ENCODE measurements at places on chromosomes 1 and 21. TPM values are rescaled to one million over a fixed set of nuclear protein-coding genes. Genes with fewer than 3 reads are reported as not detected.

DNA sequence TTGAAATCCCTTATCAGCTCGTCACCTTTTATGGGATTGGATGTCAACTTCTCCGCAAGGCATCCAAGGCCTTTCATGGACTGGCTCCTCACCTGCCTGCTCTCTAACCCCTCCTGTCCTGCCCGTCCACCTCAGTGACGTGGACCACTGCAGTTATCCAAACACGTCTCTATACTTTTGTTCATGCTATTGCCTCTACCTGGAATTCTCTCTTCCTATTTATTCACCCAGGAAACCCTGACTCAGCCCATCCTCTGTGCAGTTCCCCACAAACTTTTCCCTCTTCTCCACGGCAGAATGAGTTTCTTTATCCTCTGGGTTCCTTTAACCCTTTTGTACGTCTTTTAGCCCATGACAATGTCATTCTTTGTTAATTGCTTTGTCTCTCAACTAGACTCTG is 5.1 kb upstream of the UTP25 start:
- no peak overlapping the region for H3K27ac ChIP-seq
- peaks cover 15% of the 10 kb centered on the region for H3K4me1 ChIP-seq
- H3K36me3 ChIP-seq, result no peaks in the 10 kb centered on the region
- peak; percentile 9 for DNase-seq
- no peak overlapping the region for H3K4me3 ChIP-seq

Gene MMP23B
- 10.7 TPM for polyA plus RNA-seq

- H3K4me3 ChIP-seq, result no peak overlapping the region
- H3K27ac ChIP-seq, result no peak overlapping the region
- no peaks in the 10 kb centered on the region for H3K27me3 ChIP-seq
- H3K36me3 ChIP-seq, result no peaks in the 10 kb centered on the region
These were observed 957.4 kb upstream of the NCAM2 start for GRCh38 chr21:20040768-20041167.

Gene SPATA46
- 1.2 TPM for polyA plus RNA-seq

GRCh38 chr1:236142253-236143103 is at the start of gene GPR137B:
Gene GPR137B (plus strand): TSS chr1:236142539. CDS start chr1:236142623, 84 bp downstream.
- peak within 1 kb of the TSS; percentile 56 for H3K4me3 ChIP-seq
- H3K36me3 ChIP-seq, result no peaks in the 10 kb centered on the region
- no peak for DNase-seq
- peaks cover 25% of the 10 kb centered on the region for H3K4me1 ChIP-seq
- H3K27ac ChIP-seq, result no peak within 1 kb of the TSS

All from large intestine (tissue), 12 donors.